ENCODE measurements at places on chromosomes 1 and 21.
A peak's percentile ranks its signal among the peaks of the same experiment; 100 is the strongest.

GRCh38 chr1:33429856-33430691 lies 821 bp downstream of the PHC2 start:
- DNase-seq, result peak; percentile 50

DNA sequence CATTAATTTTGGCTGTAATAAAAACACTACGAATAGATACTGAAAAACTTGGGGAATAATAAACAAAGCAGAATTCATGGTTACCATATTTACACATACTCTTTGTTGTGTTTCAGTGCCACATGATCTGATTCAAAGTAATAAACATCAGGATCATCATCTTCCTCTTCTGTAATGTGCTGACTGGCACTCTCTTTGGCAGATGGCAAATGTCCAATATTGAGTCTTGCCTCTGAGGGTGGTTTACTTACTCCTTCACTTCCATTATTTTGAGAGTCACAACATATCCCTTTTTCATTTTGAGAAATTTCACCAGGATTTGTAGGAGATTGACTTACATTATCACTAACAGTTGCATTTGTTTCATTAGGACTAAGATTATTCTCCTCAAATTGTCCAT lies 50.7 kb downstream of the ZZZ3 start:
- DNase-seq, result no peak

DNA sequence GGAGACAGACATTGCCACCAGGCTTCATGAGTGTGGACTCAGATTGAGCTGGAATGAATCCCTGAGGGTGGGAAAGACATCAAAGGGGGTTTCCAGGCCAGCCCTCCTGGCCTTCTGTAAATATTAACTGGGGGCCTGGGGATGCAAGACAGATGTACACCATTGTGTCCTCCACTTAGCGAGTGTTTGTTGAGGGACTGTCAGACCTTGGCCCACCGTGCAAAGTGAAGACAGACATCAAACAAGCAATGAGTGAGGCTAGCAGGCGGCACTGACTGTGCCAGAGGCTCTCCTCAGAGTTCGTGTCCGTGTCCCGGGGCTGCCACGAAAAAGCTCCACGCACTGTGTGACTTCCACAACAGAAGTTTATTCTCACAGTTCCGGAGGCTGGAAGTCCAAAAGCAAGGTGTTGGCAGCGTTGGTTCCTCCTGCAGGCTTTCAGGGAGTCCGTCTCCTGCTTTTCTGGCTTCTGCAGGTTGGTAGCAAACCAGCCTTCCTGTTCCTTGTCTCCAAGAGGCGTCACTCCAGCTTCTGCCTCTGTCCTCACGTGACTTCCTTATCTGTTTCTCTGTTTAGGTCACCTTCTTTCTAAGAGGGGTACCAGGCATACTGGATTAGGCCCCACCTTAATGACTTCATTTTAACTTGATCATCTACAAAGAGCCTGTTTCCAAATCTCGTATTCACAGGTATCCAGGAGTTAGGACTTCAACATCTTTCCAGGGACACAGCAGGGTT lies 59.1 kb downstream of the DISP3 start:
- no peak for DNase-seq

DNA sequence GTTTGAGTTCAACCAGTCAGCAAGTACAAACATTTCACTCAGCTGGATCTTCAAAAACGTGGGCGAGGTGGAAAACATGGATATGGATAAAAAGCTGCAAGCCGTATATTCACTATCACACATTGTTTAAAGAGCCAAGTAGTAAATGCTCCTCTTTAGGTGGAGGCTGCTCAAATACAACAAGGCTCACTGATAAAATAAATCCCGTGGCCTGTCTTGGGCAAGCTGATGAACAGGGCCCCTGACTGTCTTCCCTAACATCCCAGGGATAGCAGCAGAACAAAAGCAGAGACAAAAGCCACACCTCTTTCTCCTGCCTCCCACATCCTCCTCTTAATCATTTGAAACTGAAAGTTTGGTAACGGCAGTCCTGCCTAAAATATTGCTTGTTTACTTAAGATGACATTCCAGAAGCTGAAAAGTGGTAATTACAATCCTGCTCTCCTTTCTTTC lies 357.7 kb downstream of the TTLL7 start:
- DNase-seq, result no peak

Measured in NCI-H774 (cell line).